ENCODE measurements at places on chromosomes 3 and 15. TPM values are rescaled to one million over a fixed set of nuclear protein-coding genes. Genes with fewer than 3 reads are reported as not detected.
A peak's percentile ranks its signal among the peaks of the same experiment; 100 is the strongest.

Gene RETNLB
- not detected for total RNA-seq

Gene SEMA6D
- 17.7 TPM for total RNA-seq

Gene PARP9
- total RNA-seq = 14.0 TPM

- peak; percentile 85 for DNase-seq
Observed at GRCh38 chr15:40762919-40763800, 708 bp upstream of the GCHFR start.

DNA sequence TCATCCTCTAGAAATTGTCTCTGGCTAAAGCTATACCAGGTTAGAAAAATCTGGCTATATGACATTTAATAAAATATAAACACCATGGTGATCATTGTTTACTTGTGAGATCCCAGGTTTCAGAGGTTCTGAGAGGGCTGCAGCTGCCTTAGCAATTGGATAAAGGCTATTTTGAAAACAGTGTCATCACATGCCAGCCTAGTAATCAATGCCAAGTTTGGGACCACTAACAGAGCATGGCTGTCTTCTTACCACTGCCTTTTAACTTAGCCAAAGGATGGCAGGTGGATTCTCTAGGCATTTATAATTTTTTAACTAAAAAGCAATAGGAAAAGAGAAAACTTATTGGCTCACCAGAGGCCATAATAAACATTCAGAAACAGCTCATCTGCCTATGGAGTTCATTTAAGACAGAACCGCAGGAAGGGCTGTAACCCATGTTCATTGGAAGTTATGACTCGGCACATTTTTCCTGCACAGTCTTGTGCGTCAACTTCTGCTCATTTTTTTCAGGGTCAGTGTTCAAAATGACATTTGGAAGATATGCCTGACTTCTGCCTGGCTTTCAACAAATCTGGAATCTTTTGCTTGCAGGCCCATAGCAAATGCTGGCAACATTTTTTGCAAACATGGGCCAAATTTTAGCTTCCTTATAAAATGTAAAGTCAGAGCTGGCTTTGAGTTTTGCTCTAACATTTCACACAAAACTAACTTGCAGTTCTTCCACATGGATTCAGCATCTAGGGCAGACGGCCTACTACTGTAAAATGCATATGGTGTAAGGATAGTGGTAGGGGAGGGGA lies 476.0 kb upstream of the TBL1XR1 start:
- DNase-seq = no peak

GRCh38 chr3:155013427-155013826 lies 66.7 kb upstream of the MME start:
- no peak for DNase-seq

DNA sequence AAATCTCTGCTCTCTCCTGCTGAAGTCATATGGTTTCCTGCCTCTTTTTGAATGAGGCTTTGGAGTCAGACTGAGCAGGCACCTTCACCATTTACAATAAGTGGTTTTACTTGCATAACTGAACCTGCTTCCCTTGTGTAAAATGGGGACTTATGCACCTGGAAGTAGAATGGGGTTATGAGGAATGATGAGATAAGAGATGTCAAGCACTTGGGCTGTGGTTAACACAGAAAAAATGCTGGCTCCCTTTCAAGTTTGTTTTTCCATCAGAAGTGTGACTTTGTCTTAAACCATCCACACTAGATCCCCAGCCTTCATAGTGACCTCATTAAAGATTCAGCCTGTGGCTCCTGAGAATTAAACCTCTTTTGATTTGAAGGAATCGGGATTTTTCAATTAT lies 5.2 kb downstream of the EXOSC7 start:
- no peak for DNase-seq

DNA sequence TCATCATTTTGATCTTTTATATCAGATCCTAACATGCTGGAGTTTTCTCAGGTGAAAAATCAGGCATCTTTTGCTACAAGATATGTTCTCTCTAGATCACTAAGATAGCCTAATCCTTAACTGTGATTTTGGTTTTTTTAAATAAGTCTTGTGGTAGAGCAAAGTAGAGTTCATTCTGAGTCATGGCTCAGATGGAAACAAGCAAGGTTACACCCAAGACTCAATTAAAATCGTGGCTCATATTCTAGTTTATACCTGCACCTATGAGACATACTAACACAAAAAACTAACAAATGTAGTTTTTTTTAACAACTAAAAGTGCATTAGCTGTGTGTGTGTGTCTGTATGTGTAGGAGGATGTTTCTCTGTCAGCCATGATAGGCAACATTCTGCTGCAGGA lies 428.2 kb downstream of the NLGN1 start:
- DNase-seq = no peak

DNA sequence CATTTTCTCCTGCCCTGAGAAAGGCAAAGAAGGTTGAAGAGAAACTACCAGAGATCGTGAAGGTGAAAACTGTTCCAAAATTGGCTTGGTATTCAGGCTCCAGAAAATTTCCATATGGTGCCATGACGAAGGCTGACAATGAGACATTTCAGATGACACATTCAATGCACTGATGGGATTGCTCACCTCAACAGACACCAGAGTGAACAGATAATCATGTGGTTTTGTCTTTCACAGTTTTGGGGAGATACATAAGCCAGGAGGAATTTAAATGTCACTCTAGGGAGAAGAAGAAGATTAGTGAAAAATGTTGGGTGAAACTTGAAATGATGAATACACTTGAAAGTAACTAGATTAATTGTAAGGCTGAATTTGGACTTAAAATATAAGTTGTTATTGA lies 339.7 kb upstream of the EPHA3 start:
- no peak for DNase-seq

DNA sequence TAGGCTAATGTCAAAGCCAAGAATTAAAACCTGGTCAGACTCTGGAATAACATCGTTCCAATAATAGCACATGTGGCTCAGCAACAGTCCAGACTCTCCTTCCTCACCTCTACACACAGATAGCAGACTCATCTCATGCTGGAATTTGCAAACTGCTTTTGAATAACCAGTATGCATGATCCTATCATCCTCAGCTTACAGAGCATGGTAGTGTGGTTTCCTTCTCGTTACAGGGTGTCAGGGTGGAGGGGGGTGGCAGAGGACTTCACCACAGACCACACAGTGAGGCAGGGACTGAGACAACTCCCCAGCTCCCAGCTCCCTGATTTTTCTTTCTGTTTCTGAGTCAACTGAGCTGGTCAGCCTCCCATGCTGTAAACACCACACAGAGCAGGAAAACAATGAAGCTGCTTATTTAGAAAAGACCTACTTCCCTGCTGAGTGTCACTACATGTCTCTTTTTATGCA lies 101.6 kb downstream of the RPL22L1 start:
- DNase-seq = no peak

DNA sequence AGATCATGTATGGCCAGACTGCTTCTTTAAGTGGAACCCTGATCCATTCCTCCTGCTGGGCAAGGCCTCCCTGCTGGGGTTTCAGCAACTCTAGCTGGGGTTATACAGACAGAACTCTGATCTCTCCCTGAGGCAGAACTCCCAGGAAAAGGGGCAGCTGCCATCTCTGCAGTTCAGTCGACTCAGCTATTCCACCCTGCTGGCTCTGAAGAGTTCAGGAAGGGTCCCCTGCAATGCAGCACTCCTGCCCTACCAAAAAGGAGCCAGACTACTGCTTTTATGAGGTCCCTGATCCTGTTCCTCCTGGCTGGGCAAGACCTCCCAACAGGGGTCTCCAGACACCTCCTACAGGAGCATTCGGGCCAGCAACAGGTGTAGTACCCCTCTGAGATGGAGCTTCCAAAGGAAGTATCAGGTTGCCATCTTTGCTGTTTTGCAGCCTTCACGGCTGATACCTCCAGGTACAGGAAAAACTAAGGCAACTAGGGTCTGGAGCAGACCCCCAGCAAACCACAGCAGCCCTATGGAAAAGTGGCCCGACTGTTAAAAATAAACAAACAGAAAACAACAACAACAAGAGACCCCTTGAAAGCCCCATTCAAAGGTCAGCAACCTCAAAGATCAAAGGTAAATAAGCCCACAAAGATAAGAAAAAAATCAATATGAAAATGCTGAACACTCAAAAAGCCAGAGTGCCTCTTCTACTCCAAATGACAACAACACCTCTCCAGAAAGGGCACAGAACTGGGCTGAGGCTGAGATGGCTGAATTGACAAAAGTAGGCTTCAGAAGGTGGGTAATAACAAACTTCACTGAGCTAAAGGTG lies 14.2 kb upstream of the CP start:
- no peak for DNase-seq

Measured in Right ventricle myocardium inferior (tissue), 1 donor.